ENCODE measurements at places on chromosomes 1 and 21.

GRCh38 chr1:204241050-204241449, 27.3 kb upstream of the GOLT1A start:
- no peak for DNase-seq

DNA sequence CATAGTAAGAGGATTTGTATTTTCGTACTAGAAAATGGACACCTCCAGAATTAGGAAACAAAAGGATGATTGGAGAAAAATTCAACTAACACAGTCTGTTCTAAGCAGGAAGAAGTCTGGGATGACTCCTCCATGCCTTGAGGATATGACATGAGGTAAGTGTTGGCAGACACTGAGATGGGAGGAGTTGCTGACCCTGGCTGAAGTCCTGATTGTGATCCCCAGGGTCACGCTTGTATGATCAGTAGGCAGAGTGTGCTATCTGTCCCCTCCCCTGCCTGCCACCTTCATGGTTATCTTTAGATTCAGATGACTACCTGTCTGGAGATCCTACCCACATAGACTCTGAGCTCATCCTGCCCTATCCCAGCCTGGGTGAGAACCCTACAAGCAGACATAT, 249.1 kb downstream of the C1orf94 start:
- DNase-seq = no peak

DNA sequence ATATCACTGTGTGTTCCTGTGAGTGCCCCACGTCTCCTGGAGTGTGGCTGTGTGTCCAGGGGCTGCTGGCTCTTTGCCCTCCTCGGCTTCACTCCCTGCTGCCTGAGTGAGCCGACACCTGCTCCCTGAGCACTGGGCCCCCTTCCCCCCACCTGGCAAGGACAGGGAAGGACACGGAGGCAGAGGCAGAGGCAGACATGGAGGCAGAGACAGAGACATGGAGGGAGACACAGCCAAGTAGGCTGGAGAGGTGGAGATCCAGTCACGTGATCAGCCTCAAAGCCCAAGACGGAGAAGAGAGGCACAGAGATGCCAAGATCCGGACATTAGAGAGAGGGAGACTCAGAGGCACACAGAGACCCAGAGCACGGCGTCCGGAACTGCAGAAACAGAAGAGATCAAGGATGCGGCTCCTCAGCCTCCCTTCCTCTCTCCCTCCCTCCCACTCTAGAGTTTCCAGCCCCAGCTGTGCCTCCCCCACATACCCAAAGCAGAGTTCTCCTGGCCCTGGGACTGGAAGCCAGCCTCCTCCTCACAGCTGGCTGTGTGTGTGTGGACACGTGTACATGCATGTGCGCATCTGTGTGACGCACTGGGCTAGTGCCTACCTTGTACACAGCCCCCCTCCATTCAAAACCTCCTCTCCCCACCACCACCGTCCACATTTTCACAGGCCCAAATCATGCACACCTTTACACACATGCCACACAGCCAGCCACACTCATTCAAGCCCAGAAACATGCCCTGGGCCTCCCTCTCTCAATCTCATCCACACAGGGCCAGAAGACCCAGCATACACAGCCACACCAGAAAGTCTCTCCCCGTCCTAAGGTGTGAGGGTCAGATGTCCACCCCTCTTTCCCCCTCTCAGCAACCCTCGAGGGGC, 39.1 kb upstream of the WASF2 start:
- DNase-seq = no peak

GRCh38 chr1:207049514-207049913, 1.5 kb downstream of the YOD1 start:
- no peak for DNase-seq

DNA sequence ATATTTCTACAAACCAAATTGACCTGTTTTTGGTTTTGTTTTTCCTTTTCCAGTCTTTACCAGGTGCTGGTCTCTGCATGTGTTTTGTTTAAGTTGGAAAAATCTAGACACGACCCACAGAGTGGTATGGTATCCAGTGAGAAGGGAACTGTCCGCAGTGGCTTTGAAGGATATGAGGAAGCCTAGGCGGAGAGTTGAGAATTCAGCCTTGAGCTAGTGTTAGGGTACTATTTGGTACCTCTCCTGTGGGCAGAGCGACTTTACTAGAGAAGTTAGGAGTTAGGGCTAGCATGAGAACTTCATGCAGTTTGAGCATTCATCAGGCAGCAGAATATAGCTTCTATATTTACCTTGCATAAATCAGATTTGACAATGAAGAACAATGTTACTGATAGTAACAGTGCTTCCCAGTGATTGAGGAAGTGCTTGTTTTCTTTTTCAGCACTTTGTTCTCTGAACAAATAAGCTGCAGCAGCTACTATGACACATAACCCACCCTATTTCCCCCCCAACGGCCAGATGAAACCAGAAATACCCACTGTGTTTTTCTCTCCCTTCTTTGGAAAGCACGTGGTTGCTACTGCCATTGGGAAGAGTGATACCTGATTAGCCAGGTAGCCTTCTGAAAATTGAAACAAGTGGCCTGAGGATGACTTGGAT, 19.0 kb downstream of the MRPS6 start:
- DNase-seq = no peak

GRCh38 chr1:107786203-107786845, 178.7 kb downstream of the VAV3 start:
- no peak for DNase-seq

All from activated naive CD4-positive, alpha-beta T cell treated with anti-CD3 and anti-CD28 coated beads, Interleukin-2, amount 50 U/mL, for 16 hours (primary cell).